ENCODE measurements at places on chromosomes 13 and 19. TPM values are rescaled to one million over a fixed set of nuclear protein-coding genes. Genes with fewer than 3 reads are reported as not detected.

ANGPTL8 gene
- 1.3 TPM for polyA plus RNA-seq

CNN1 gene
- 42.2 TPM for polyA plus RNA-seq

SLITRK6 gene
- polyA plus RNA-seq = not detected

DIRAS1 gene
- polyA plus RNA-seq = 7.6 TPM

PTGIR gene
- 7.5 TPM for polyA plus RNA-seq

DNA sequence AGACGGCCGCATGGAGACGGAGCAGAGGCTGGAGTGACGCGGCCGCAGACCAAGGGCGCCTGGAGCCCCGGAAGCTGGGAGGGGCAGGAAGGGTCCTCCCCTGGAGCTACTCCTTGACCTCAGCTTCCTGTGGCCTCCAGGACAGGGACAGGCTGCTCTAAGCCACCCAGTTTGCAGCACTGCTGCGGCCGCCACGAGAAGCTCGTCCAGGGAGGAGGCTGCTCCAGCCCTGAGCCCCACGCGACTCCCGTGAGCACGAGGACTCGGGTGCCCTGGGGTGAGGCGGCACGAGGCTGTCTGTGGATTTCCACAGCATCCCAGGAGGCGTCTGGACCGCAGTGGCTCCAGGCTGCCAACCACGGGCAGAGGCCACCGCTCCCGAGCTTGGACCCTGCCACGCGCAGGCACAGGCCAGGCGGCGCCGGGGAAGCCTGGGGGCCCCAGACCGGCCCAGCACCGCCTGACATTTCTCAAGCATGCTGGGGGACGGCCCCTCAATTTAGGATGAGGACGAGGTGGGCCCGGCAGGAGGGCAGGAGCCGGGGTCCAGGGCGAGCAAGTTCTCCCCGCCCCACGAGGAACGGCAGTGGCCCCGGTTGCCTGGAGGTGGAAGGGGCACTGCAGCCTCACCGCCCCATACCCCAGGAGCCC lies 10.7 kb downstream of the SBNO2 start:
- DNase-seq = no peak
- H3K27ac ChIP-seq = peak overlapping the region; percentile 47
- H3K4me3 ChIP-seq = no peak overlapping the region
- peaks cover 31% of the 10 kb centered on the region for H3K4me1 ChIP-seq
- no peaks in the 10 kb centered on the region for H3K36me3 ChIP-seq

- no peak overlapping the region for H3K4me3 ChIP-seq
- DNase-seq = no peak
- H3K4me1 ChIP-seq = no peaks in the 10 kb centered on the region
Measured at GRCh38 chr13:43698758-43699157, 88.0 kb downstream of the ENOX1 start.

- no peaks in the 10 kb centered on the region for H3K4me1 ChIP-seq
- no peaks in the 10 kb centered on the region for H3K27me3 ChIP-seq
- no peak for DNase-seq
- H3K36me3 ChIP-seq = no peaks in the 10 kb centered on the region
- H3K4me3 ChIP-seq = no peak overlapping the region
Measured at GRCh38 chr13:29756506-29756905, 93.9 kb downstream of the UBL3 start.

GRCh38 chr19:40599331-40599901 lies 1.8 kb upstream of the LTBP4 start:
- peaks cover 6% of the 10 kb centered on the region for H3K4me1 ChIP-seq
- H3K27me3 ChIP-seq = peaks cover 2% of the 10 kb centered on the region
- H3K36me3 ChIP-seq = no peaks in the 10 kb centered on the region

GRCh38 chr19:8253678-8254077 lies 44.5 kb downstream of the CERS4 start:
- no peaks in the 10 kb centered on the region for H3K4me1 ChIP-seq
- no peak overlapping the region for H3K27ac ChIP-seq
- H3K36me3 ChIP-seq = peaks cover 10% of the 10 kb centered on the region
- H3K4me3 ChIP-seq = no peak overlapping the region

DNA sequence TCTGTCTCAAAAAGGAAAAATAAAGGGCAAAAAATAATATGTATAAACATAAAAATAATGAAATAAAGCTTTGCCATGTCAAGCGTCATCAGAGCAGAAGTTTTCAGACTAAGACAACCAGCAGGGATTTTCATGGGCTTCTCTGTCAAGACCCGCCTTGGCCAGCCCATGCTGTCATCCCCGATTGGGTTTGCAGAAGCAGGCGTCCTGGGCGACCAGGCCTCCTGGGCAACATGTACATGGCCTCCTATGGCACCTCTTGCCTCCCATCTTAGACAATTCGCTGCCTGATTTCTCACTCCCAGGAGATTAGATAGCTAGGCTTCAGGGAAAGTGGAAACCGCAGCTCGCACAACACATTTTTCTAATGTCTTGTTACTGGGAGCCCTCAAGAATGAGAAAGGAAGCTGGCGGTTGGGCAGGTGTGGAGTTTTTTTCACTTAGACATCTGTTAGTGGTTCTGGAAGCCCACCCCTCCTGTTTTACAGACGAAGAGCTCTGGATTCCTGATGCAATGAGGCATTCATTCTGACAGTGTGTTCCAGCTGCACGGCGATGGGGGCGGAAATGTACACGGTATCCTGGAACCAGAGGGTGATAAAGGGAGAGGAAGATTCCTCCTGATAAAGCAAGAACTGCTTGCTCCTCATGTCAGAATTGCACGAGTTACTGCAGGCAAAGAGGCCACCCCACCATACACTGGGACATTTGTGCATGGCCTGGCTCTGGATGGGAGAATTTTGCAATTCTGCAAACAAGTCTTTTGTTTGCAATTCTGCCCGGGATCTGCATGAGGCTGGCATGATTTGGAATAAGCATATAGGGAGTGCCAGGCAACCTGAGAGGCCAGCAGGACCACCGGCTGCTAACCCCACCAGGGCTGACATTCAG lies 47.4 kb upstream of the KATNAL1 start:
- no peaks in the 10 kb centered on the region for H3K27me3 ChIP-seq
- DNase-seq = no peak
- H3K4me3 ChIP-seq = no peak overlapping the region
- H3K4me1 ChIP-seq = no peaks in the 10 kb centered on the region

DNA sequence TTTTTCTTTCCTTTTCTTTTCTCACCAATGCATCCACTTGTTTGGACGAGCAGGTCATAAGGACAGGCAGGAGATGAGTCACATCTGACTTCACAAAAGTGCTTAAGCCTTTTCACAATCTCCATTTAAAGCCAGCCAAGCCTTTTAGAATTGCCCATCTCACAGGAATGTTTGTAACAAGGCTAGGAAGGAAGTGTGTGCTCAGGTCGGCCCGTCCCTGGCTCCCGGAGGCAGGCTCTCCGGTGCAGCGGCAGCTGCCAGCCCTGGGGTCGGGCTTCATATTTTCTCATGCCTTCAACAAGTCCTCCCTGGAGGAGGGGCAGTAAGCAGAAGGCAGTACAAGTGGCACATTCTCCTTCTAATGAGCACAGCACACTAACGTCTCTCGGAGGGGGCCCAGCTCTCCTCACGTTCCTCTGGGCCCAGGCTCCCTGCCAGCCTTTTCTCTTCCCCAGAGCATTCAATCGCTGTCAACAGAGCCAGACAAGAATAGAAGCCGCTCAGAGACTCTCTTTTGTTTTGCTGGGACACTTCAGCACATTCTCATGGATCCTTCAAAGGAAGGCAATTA lies 180.5 kb downstream of the COL4A1 start:
- H3K36me3 ChIP-seq = no peaks in the 10 kb centered on the region
- H3K27ac ChIP-seq = peak overlapping the region; percentile 53
- H3K27me3 ChIP-seq = no peaks in the 10 kb centered on the region
- H3K4me1 ChIP-seq = no peaks in the 10 kb centered on the region
- no peak for DNase-seq

GRCh38 chr19:19559931-19560330 lies 21.9 kb downstream of the CILP2 start:
- no peak overlapping the region for H3K27ac ChIP-seq
- DNase-seq = no peak
- no peak overlapping the region for H3K4me3 ChIP-seq

GRCh38 chr19:50046649-50047503 lies 21.1 kb downstream of the ZNF473 start:
- H3K27ac ChIP-seq = no peak overlapping the region
- H3K36me3 ChIP-seq = peaks cover 42% of the 10 kb centered on the region
- DNase-seq = peak; percentile 63
- H3K27me3 ChIP-seq = no peaks in the 10 kb centered on the region
- H3K4me1 ChIP-seq = no peaks in the 10 kb centered on the region

DNA sequence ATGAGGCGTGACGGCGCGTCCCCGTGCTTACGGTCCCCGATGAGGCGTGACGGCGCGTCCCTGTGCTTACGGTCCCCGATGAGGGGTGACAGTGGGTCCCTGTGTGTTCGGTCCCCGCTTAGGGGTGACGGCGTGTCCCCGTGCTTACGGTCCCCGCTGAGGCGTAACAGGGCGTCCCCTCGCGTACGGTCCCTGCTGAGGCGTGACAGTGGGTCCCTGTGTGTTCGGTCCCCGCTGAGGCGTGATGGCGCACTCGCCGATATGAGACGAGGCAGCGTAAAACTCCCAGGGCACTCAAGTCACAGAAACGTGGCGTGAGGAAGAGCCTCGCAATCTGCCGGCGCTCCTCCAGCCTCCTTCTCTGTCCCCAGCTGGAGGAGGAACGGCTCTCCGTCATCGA lies 20.9 kb downstream of the CFAP97D2 start:
- no peak overlapping the region for H3K27ac ChIP-seq
- H3K36me3 ChIP-seq = no peaks in the 10 kb centered on the region
- no peaks in the 10 kb centered on the region for H3K27me3 ChIP-seq
- DNase-seq = peak; percentile 35

DNA sequence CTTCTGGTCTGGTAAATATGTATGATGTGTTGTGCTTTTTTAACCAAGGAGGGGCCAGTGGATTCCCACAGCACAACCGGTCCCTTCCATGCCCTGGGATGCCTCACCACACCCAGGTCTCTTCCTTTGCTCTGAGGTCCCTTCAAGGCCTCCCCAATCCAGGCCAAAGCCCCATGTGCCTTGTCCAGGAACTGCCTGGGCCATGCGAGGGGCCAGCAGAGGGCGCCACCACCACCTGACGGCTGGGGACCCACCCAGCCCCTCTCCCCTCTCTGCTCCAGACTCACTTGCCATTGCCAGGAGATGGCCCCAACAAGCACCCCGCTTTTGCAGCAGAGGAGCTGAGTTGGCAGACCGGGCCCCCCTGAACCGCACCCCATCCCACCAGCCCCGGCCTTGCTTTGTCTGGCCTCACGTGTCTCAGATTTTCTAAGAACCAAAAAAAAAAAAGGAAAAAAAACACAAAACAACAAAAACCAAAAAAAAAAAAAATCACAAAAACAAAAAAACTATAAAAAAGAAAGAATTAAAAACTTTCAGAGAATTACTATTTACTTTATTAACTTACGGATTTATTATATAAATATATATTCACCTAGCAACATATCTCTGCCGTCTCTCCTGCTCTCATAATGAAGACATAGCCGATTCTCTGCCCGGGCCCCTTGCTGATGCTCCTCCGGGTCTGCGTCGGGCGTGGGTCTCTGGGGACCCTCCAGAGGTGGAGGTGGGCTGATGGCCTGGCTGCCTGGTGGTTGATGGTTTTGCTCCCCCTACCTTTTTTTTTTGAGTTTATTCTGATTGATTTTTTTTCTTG lies 14.4 kb downstream of the CAPN12 start:
- H3K27ac ChIP-seq = no peak overlapping the region
- DNase-seq = peak; percentile 70
- peaks cover 33% of the 10 kb centered on the region for H3K36me3 ChIP-seq
- H3K27me3 ChIP-seq = no peaks in the 10 kb centered on the region

DNA sequence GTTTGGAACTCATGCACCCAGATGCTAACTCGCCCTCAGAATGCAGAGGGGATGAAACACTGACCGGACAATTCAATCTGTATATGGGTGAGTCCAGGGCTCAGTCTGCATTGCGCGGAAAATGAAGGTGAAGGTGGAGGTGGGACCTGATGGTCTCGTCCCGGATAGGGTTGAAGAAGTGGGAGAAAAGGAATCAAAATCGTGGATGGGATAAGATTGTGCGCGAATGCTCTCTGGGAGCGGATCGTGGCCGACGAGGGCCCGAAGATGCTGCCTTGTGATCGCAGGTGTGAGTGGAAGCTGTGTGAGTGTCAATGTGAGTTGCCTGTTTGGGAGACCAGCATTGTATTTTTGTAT lies 594 bp upstream of the ZNF850 start:
- H3K27me3 ChIP-seq = no peaks in the 10 kb centered on the region
- no peaks in the 10 kb centered on the region for H3K4me1 ChIP-seq
- H3K27ac ChIP-seq = no peak overlapping the region
- peak overlapping the region; percentile 97 for H3K4me3 ChIP-seq

DNA sequence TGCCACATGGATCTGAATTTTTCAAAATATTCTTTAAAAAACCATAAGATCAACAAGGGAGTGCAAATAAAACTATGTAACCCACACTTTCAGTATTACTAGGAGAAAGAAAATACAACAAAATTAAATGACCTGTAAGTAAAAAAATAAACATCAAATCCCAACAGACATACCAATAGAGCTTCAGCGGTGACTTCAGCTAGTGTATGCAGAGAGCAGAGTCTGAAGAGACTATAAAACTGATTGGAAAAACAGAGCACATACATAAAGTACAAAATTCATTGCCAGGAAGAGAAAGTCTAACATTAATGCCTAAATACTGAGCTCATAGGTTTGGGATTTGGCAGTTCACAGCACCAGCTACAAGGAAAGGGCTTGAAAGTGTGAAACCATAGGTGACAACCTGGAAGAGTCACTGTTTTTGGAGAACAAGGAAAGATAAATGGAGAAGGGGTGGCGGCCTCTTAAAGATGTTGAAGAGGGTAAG lies 291.1 kb downstream of the LMO7 start:
- H3K27me3 ChIP-seq = no peaks in the 10 kb centered on the region
- no peaks in the 10 kb centered on the region for H3K4me1 ChIP-seq
- no peak overlapping the region for H3K27ac ChIP-seq
- no peak overlapping the region for H3K4me3 ChIP-seq
- no peaks in the 10 kb centered on the region for H3K36me3 ChIP-seq
- DNase-seq = no peak
